ENCODE measurements at places on chromosomes 13 and 19. TPM values are rescaled to one million over a fixed set of nuclear protein-coding genes. Genes with fewer than 3 reads are reported as not detected.
A peak's percentile ranks its signal among the peaks of the same experiment; 100 is the strongest.

DPF1 gene
- 0.16 TPM for total RNA-seq

NLRP11 gene
- not detected for total RNA-seq

A1BG gene
- total RNA-seq, result 14.9 TPM

JSRP1 gene
- total RNA-seq, result not detected

LIM2 gene
- total RNA-seq, result not detected

GRCh38 chr13:49421391-49421790 lies 22.5 kb downstream of the CAB39L start:
- no peaks in the 10 kb centered on the region for H3K4me1 ChIP-seq
- peak; percentile 36 for DNase-seq
- H3K36me3 ChIP-seq, result no peaks in the 10 kb centered on the region
- H3K4me3 ChIP-seq, result no peak overlapping the region

- H3K36me3 ChIP-seq, result peaks cover 2% of the 10 kb centered on the region
- DNase-seq, result no peak
- H3K27ac ChIP-seq, result no peak overlapping the region
- H3K4me3 ChIP-seq, result peak overlapping the region; percentile 45
Measured at GRCh38 chr19:1471010-1471514, 8.0 kb downstream of the C19orf25 start.

- H3K4me3 ChIP-seq, result peak overlapping the region; percentile 22
- DNase-seq, result no peak
- H3K4me1 ChIP-seq, result peaks cover 54% of the 10 kb centered on the region
- no peaks in the 10 kb centered on the region for H3K27me3 ChIP-seq
- no peak overlapping the region for H3K27ac ChIP-seq
- peaks cover 12% of the 10 kb centered on the region for H3K36me3 ChIP-seq
Measured at GRCh38 chr19:13120817-13121216, 2.8 kb downstream of the NACC1 start.

DNA sequence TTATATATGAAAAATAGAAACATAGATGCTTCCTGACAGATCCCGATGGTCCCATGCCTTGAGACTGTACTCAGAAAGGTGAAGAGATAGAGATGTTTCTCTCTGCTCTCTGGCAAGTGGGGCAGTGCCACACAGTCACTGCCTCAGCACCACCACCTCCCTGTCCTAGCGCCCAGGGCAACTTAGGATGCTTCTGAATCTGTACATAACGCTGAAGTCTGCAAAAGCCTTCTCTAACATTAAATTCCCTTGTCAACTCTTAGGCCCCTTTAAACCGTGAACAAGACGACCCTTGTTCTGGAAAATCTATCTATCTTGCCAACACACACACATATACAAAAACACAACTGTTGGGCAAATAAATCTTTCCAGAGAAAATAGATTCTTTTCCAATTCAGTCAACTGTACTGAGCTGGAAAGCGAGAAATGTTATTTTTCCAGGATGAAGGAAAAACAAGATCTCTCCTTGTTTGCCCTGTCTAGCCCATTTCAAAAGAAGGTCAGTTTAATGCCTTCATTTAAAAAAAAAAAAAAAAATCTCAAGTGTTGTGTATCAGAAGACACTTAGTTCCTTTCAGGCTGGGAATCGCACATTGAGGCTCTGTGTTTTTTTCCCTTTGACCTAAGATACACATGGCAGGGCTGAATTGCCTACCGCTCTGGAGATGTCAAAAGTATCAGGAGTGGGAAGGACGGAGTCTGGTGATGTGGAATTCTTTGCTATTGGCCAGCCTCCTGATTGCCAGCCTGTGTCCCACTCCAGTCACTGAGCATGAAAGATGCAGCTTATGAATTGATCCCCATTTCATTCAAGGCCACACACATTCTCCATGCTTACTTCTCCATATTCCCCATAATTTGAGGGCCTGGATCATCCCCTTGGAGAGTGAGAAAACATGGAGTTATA lies 241.4 kb downstream of the LACC1 start:
- peaks cover 12% of the 10 kb centered on the region for H3K4me1 ChIP-seq
- H3K36me3 ChIP-seq, result no peaks in the 10 kb centered on the region
- no peak overlapping the region for H3K27ac ChIP-seq
- H3K27me3 ChIP-seq, result peaks cover 3% of the 10 kb centered on the region

GRCh38 chr19:35136231-35136630 lies 1.4 kb upstream of the LGI4 start:
- H3K27me3 ChIP-seq, result peaks cover 10% of the 10 kb centered on the region
- H3K4me3 ChIP-seq, result no peak overlapping the region
- no peak for DNase-seq
- H3K4me1 ChIP-seq, result peaks cover 14% of the 10 kb centered on the region
- H3K36me3 ChIP-seq, result no peaks in the 10 kb centered on the region

- H3K27ac ChIP-seq, result no peak overlapping the region
- no peaks in the 10 kb centered on the region for H3K27me3 ChIP-seq
- DNase-seq, result no peak
- no peak overlapping the region for H3K4me3 ChIP-seq
- peaks cover 15% of the 10 kb centered on the region for H3K4me1 ChIP-seq
- peaks cover 7% of the 10 kb centered on the region for H3K36me3 ChIP-seq
Measured at GRCh38 chr13:25806264-25806974, 245.4 kb downstream of the SHISA2 start.

DNA sequence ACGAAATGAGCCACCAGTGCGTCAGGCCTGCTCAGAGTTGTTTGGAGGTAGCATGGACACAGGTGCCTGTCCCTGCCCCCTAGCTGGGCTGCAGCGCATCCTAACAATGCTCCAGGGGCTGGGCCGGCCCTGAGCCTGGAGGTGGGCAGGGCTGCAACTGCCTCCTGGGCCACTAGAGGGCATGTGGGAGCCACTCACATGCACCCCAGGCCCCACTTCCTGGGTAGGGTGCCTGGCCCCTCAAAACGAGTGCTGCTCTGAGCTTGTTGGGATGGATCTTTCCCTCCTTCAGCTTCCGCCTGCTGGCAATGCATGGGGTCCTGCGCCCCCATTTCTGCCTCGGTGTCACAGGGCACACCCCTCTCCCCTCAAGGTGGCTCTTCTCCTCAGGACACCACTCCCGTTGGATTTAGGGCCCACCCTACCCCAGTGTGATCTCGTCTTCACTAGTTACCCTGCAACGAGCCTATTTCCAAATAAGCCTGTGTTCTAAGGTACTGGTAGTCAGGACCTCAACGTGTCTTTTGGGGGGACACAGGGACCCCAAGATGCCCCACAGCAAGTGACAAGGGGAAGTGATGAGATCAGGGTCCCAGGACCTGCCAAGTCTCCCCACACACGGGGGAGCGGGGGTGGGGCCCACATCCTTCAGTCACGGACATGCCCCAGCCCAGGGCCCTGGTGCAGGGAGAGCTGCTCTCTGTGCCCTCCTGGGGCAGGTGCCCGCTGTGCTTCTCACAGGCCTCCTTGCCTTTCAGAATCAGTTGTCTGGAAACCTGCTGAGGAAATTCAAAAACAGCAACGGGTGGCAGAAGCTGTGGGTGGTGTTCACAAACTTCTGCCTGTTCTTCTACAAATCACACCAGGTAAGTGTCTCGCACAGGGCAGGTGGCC lies 131.3 kb downstream of the STK24 start:
- H3K36me3 ChIP-seq, result peaks cover 21% of the 10 kb centered on the region
- no peaks in the 10 kb centered on the region for H3K27me3 ChIP-seq
- peak; percentile 86 for DNase-seq
- H3K27ac ChIP-seq, result peak overlapping the region; percentile 87
- peak overlapping the region; percentile 34 for H3K4me3 ChIP-seq
